ENCODE measurements at places on chromosomes 3 and 15.

DNA sequence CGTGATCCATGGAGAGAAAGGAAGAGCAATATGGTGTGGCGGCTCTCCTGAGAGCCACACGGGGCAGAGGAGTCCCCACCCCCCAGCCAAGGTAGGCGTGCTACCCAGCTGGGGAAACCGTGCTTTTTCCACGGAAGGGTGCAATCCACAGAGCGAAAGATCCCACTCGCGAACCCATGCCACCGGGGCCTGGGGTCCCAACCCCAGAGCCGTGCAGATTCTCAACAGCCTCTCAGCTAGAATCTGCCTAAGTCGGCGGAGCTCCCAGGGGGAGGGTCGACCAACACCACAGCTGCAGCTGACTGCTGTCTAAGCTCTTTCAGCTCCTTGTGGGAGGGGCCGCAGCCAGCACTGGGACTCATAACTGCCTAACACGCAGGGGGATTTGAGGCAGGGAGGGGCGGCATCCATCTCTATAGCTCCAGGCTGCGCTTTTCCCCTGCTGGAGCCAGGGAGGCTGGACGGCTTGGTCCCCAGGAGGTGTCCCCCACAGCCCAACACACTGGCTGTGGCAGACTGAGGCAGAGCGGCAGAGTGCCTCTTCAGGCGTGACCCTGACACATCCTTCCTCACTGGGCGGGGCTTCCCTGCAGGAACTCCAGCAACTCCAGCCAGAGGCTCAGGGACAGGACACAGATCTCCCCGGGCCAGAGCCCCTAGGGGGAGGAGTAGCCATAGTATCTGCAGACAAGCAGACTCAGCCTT, 107.6 kb upstream of the ZBTB20 start:
- DNase-seq: no peak

DNA sequence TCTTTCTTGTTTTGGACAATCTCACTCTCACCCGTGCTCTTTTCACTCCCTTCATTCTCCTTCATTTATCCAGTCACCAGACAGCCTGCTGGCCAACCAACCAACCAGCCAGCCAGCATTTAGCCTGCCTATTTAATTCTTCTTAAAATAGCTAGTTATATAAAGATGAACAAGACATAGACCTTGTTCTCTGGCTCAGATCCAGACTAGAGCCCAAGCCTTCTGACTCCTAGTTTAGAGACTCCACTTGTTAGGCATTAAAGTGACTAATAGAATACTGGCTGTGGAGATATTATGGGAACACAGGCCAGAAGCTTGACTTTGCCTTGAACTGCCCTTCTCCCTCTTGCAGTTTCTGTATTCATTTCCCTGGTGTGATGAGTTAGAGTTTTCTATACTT, 215.3 kb upstream of the THRB start:
- no peak for DNase-seq

DNA sequence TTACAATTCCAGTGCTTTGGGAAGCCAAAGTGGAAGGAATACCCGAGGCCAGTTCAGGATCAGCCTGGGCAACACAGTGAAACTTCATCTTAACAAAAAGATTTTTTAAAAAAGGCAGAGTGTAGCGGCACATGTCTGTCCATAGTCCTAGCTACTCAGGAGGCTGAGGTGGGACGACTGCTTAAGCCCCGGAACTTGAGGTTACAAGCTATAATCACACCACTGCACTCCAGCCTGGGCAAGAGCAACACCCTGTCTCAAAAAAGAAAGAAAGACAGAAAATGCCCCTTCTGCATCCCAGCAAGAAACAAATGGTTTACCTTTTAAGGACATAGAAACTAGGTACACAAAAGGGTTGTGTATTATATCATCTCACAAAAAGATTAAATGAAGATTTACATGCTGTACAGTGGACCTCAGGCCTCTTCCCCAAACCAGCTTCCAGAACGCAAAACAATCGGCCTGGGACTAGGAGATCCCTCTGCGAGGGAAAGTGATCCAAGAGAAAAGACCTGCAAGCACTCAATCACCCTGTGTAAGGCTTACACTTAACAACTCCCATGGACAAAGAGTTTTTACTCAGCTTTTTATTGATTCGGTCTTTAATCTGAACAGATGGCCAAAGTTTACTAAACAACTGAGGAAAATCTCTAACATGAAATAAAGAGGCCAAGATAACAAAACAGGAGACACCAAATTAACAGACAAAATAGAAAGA, 21.2 kb downstream of the TFDP2 start:
- DNase-seq: no peak

DNA sequence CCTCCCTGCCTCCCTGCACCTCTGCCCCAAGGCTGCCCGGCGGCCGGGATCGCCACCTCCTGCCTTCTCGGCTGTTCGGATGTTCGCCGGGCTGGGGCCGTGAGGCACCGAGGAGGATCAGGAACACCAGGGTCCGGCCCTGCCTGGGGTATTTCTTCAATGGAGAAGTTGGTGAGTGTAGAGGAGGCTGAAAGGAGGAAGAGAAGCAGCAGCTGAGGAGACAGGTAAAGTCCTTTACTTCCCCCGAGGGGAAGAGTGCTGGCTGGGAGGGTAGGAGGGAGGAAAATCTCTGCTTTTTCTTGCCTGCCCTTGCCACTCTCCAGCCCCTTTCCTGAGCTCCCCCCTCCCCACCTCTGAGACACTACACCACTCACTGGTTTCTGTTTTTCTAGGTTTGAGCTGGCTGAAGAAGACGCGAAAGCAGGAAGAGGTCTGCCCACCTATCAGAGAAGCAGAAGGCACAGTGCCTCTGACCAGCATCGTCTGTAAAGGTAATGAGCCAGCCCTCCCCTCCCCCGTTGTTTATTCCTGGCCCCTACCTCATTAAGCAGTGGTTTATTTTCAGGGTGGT, 519 bp downstream of the ASB7 start:
- DNase-seq: no peak

DNA sequence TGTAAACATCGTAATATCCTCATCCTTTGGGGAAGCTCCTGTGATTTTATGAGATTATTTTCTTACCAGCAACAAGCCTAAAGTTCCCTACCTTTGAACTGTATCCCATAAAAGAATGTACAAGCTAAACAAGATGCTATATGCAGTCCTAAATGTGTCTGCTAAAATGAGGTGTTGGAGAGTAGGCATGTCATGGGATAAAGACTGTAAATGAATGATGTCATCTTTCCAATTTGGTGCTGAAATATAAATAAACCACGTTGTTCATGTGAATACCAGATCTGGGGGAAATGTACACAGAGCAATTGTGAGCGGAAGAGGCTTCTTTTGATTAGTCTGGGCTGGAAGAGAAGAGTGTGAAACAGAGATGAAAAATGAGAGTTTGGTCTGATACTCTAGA, 214.9 kb upstream of the WNT5A start:
- no peak for DNase-seq

DNA sequence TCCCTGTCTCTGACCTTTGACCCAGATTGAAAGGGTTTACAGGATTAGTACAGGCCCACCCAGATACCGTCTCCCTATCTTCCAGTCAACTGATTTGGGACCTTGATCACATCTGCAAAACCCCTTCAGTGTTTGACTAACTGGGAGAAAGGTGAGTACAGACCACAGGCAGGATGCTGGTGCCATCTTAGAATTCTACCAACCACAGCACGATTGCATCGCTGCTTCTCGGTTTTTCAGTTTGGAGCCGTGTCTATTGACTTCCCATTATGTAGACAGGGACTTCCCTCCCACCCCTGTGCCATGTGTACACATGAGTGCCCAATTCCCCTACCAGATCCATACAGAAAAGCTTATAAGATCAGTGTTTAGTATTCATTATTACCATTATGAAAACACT, 6.6 kb upstream of the KLF13 start:
- DNase-seq: no peak

GRCh38 chr3:178663201-178663934, 127.1 kb downstream of the KCNMB2 start:
- DNase-seq: no peak

- DNase-seq: no peak
Observed at GRCh38 chr3:51796854-51797253, 17.8 kb upstream of the IQCF6 start.

DNA sequence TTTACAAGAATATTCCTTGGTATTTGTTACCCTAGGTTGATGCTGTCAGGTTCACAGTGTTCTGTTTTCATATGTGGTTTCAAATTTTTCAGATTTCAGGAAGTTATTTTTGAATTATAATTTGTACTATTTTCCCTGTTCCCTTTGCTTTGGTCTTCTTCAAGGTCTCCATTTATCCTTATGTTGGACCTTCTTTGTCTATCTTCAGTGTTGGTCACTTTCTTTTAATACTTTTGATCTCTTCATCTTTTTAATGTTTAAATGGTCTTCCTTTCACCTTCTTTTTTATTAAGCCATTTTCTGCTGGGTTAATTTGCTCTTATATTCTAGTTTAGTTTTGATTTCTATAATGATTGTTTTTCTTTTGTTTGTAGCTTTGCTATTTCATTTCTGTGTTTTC, 61.3 kb downstream of the KLHL25 start:
- no peak for DNase-seq

All from NCI-H1417 treated with DMSO at 0.1 percent for 48 hours (cell line).